Iris pigment epithelial cell (primary cell): ENCODE measurements at places on chromosomes 16 and 17.

DNA sequence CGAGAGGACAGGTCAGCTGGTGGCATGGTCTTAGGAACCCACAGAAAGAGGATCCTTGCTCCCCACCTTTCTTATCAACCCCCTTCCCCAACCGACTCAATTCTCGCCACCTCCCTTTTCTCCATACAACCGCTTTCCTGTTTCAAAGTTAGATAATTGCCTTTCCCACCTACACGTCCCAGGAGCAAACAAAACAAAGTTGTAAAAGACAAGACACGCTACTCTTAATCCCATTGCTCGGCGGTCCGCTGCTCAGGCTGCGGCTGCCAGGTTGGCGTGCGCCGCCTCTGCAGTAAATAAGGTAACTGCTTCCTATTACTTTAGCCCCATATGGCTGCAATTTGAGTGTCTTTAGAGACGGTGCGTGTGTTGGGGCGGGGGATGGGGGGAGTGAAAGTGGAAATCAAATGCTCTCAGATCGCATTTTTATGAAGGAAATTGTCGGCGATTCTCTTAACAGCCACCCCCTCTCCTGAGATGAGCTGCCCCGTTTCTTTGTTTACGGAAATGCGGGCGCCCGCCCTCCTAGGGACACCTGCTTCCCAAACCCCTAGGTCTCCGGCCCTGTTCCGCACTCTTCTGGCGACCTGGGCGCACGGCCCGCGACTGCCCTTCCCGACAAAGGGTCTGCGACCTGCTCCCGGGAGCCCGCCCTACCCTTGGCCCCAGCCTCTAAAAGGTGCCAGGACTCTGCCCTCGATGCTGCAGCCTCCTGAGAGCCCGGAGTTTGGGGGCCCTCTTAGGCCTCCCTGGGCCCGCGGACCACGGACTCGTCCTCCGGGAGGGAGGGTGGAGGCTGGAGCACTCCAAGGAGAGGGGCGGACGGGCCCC is 3.7 kb upstream of the CBX8 start:
- peak; percentile 63 for DNase-seq

- DNase-seq, result no peak
Observed at GRCh38 chr17:1931844-1932579, 93.1 kb downstream of the RTN4RL1 start.

GRCh38 chr16:87278191-87279093 is 38.8 kb downstream of the C16orf95 start:
- DNase-seq, result peak; percentile 82

- DNase-seq, result no peak
Observed at GRCh38 chr16:87847785-87848675, 21.3 kb downstream of the SLC7A5 start.

GRCh38 chr16:54986409-54986808 is 55.7 kb downstream of the IRX5 start:
- no peak for DNase-seq

GRCh38 chr17:30942308-30943079 is 20.7 kb downstream of the ADAP2 start:
- DNase-seq, result peak; percentile 40

- DNase-seq, result no peak
Observed at GRCh38 chr16:76885776-76886537, 305.0 kb upstream of the MON1B start.

DNA sequence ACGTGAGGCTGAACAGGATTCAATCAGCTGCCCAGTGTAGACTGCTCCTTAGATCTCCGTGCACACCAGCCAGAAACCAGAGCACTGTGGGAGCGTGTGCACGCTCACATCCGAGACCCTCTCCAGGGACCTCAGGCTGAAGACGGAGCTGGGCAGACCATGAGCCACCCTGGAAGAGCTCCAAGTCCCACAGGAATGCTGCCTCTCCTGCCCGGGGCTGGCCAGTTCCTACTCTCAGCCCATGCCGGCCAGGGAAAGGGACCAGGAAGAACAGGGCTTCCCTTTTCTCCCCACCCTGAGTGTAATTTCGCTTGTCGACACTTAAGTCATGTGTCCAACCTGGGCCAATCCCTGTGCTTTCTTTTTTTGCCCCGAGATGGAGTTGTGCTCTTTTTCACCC is 6.9 kb downstream of the ALYREF start:
- DNase-seq, result no peak

DNA sequence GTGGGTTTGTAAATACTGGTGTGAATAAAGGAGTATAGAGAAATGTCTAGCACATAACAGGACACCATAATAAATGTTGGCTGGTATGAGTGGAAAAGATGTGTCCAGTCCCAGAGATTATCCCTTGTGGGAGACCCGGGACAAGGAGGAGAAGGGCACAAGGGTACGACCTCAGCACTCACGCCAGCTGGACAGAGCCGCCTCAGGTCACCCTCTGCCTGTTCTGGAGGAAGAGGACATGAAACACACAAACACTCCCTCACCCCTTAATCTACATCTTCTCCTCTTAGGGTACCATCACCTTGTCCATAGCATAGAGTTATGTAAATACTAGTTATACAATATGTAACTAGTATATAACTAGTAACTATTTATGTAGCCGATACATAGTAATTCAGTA is 26.8 kb downstream of the DYNLL2 start:
- no peak for DNase-seq

DNA sequence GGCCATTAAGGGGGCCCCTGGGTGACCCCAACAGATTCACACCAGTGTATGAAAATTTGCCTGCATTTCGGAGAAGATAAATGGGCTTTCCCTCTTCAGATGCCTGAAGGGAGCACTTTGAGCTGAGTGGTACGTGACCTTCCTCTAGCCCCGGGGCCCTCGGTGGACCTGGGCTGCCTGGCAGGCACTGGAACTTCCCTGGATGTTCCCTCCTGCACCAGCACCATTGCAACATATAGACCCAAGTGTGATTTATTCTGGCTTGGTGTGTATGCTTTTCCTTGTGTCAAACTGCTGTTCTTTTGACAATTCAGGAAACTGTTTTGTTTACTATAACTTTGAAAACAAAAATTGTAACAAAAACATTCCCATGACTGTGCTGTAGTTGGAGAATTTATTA is 93.8 kb downstream of the TNFRSF13B start:
- DNase-seq, result no peak

DNA sequence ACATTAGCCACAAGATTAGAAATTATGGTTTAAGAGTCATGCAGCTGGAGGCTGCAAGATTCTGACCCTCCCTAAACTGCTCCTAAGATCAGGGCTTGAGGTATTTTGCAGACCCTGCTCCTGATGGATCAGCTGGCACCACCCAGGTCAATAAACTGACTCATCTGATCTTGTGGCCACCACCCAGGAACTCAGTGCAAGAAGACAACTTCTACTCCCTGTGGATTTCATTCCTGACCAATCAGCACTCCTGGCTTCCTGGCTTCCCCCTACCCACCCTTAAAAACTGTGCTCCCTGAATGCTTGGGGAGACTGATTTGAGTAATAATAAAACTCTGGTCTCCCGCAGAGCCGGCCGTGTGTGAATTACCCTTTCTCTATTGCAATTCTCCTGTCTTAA is 25.0 kb upstream of the MILR1 start:
- no peak for DNase-seq

- peak; percentile 46 for DNase-seq
Observed at GRCh38 chr17:15398736-15399331, 57.4 kb upstream of the TEKT3 start.

- DNase-seq, result no peak
Observed at GRCh38 chr17:33816842-33817617, 438.1 kb upstream of the CCL2 start.

DNA sequence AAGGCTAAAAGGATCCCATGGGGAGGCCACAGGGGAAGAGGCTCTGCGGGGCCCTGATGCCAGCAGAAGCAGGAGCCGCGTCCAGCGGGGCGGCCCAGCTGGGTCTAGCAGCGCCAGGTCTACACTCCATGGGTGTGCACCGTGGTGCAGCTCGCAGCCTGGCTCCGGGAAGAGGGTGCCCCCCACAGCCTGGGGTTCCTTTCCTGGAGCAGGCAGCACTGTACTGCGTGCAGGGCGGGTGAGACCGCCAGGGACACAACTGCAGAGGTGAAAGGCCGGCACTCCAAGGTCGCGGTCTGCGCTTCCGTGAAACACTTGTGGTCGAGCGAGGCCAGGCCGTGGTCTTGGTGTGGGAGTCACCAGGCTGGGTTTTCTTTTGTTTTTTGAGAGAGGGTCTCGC is 6.5 kb upstream of the CCDC154 start:
- no peak for DNase-seq

- DNase-seq, result no peak
Observed at GRCh38 chr17:34675143-34675542, 95.8 kb downstream of the TMEM132E start.

DNA sequence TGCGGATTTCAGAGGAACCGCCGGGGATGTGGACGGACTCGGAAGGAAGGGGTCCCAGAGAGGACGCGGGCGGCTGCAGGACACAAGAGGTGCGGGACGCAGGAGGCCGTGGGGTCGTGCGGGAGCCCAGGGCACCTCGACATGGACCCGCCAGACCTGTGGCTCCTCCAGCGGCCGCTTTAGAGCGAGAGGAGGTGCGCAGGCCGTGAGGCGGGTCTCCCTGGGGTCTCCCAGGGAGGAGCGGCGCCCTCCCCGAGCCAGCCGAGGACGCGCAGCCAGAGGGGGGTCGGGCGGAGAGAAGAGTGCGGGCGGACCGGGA is 6.8 kb upstream of the FLYWCH1 start:
- peak; percentile 25 for DNase-seq

DNA sequence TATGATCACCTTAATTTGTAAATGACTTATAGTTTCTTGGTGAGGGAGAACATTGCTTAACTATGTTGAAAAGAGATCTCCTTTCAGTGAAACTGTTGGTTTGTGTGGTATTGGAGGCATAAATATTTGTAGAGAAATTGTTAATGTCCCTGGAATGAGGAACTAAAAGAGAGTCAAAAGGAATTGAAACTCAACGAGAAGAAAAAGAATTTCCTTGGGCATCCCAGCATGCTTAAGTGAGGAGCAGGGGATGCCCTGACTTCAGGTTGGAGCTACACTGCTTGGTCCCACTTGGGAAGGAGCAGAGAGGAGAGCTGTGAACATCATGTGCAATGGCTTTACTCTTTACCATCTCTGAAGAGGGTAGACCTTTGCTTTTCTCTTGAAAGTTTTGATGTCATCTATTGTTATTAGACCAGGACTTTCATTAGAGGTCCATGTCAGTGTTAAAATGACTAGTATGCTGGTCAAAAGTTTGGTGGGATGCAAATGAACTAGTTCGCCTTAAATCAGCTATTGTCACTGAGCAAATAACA is 21.7 kb downstream of the KRT23 start:
- DNase-seq, result peak; percentile 77

- DNase-seq, result no peak
Observed at GRCh38 chr17:46738544-46738943, 79.9 kb downstream of the WNT3 start.

GRCh38 chr16:83847371-83848225 is 39.8 kb downstream of the HSBP1 start:
- DNase-seq, result no peak

DNA sequence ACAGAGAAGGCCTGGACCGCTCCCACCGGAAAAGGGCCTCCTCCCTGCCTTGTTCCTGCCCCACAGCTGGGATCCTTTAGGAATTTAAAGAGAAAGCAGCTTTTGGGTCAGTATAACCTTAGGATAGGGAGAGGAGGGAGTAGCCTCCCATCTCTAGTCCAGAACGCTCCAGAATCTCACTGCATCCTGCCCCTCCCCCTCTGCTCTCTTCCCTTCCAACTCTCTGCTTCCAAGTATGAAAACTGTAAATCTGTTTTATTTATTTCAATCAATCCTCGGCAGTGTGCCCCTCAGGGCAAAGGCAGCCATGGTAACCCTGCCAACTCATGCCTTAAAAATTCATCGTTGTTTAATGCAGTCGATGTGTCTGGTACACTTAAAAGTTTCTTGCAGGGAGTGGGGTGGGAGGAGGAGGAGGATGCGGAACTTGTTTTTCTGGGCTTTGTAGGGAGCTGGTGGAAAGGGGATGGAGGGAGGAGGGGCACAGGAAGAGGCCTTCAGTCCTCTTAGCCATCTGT is 21.2 kb upstream of the MTSS2 start:
- peak; percentile 40 for DNase-seq

GRCh38 chr17:1533661-1534325 is 17.4 kb upstream of the INPP5K start:
- DNase-seq, result no peak

DNA sequence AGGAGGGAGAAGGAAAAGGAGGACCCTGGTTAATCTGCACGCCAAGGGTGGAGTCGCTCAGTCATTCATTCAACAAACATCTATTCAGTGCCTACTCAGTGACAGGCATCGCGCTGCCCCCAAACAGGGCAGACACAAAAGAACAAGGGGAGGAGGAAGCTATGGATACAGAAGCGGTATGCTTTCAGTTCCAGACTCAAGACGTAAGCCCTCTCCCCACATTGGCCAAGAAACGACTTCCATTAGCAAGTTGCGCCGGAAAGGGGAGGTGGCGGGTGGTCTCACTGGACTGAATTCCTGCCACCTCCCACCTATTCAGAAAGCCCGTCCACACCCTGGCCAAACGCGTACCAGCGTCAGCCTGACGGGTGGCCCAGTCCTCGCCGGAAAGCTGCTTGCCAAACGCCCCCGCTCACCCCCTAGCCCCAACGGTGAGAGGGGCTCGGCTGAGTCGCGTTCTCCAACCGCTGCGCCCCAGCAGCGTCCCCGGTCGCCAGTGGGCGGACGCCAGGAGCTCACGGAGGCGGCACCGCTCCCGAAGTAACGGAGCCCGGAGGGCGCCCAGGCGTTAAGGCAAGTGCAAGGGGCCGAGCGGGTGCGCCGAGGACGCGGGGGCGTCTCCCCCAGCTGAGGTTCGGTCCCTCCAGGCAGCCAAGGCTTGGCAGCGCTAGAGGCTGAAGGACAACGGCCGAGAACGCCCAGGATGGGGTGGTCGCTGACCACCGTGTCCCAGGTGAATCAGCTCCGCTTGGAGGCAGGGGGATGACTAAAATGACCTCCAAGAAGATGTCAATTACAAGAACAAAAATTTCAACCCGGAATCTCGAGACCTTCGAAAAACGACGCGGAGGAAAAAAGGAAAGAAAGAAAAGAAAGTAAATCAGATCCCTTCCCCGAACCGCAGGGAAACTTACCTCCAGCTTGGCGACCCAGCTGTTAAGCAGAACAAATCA is 470.7 kb downstream of the SOX9 start:
- DNase-seq, result peak; percentile 33

DNA sequence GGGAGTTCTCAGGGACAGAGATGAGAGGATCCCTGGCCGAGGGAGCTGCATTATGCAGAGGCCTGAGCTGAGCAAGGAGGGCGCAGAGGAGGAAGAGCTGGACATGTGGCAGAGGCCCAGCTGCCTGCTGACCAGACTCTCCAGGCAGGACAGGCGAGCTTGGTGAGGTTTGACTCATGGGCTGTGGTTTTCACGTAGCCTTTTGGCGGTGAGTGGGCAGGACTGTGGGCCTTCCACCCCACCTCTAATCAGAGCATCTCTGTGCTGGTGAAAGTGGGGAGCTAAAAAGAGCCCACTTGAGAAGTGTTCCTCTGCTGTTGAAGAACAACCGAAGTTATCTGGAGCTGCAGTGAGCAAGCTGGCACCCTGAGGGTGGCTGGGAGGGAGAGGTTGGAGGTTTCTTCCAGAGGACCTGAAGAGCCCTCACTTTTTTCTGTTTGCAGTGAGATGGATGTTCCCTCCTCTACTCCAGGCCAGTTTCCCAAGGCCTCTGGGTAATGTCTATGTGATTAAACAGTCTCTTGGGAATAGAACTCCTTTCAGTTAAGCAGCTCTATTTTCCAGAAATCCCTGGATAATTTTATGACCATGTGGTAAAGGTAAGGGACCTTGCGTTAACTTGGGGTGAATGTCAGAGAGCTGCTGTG is 11.9 kb downstream of the EPN2 start:
- DNase-seq, result peak; percentile 94

- no peak for DNase-seq
Observed at GRCh38 chr16:12518241-12519175, 285.2 kb downstream of the CPPED1 start.
